Effector CD8-positive, alpha-beta T cell (primary cell): ENCODE measurements at places on chromosomes 5 and 9.

DNA sequence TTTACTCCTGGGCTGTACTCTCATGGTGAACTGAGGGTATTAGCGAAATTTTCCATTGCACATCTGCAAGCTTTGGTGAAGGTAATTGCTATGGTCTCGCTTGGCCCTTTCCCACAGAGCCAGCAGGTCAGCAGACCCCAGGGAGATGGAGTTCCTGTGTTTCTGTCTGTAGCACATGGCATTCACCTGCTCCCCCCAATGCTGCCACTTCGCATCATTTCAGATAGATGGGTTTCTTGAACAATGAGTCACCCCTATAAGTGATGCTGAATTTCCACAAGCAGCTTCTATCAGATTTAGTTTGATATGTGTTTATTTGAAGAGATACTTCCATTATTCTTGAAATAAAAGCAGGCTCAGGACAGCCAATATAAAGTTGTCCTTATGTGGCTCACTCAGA, 117.8 kb downstream of the ERCC6L2 start:
- DNase-seq, result no peak

DNA sequence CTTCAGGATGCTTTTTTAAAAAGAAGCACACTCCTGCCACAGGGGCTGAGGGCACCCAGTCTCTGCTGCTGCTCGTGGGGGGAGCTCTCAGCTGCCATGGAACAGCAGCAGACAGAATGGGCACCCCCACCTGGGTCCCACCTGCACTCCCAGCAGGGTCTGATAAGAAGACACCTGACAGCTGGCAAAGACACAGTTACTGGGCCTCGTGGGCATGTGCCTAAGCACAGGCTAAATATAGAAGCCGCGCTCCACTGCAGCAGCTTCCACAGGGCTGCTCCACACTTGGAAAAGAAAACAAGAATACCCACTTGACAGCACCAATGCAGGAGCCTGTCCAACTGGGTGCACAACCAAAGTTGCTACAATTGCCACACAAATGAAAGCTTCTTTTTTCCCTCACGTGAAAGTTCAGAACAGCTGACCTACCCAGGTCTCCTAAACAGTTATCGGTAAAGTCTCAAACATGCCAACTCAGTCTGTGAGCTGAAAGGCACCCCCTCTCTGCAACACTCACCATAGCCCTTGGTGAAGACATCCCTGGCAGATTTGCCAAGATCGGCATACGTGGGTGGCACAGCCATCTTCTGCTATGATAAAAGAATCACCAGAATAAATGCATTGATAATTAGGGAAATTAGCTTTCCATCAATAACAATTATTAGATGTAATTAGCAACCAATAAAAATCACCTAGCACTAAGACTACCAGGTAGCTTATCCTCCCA, 12.2 kb downstream of the VDAC1 start:
- DNase-seq, result no peak

DNA sequence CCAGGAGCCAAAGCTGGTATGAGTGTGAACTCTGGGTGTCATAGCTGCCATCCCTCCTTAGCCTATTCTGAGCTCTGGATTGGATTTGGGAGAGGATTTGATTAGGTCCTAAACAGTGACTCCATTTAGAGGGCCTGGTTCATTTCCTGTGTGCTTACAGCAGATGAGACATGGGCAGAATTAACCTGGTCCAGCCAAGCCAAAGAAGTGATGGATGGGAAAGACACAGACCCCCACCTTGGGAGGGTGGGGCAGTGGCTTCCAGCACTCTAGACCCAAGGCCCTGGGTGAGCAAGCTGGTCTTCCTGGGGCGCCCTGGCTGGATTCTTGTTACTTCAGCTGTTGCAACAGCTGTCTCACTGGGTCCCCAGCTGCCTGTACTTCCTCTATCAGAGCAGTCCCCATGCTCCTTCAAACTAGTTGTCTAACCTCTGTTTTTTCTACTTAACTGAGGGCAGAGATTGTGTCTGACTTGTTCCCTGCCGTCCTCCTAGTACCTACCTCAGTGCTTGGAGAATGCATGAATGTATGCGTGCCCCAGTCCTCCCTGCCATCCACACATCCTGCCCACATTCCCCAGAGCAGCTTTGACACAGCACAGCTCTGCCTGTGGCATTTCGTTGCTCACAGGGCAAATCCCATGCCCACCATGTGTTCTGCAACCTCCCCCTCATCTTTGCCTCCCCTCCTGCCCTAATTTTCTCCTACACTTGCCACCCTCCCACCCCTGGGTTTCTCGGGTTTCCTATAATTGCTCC, 115.9 kb downstream of the RGS3 start:
- DNase-seq, result no peak

DNA sequence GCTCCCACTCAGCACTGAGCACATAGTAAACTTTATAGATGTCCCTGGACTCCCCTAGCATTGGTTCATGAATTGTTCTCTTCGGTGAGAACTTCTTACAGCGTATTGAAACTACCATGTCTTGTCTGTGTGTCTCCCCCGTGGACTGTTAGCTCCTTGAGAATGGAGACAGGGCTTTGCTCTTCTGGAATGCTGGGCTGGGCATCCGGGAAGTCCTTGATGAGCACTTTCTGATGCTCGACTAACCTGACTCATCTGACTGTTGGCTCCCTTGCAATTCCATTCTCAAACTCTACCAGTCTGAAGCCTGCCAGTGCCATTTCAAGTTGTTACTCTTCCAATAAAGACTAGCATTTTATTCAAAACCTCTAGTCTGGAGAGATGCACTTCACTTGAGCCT, 15.0 kb upstream of the PFDN1 start:
- DNase-seq, result no peak

DNA sequence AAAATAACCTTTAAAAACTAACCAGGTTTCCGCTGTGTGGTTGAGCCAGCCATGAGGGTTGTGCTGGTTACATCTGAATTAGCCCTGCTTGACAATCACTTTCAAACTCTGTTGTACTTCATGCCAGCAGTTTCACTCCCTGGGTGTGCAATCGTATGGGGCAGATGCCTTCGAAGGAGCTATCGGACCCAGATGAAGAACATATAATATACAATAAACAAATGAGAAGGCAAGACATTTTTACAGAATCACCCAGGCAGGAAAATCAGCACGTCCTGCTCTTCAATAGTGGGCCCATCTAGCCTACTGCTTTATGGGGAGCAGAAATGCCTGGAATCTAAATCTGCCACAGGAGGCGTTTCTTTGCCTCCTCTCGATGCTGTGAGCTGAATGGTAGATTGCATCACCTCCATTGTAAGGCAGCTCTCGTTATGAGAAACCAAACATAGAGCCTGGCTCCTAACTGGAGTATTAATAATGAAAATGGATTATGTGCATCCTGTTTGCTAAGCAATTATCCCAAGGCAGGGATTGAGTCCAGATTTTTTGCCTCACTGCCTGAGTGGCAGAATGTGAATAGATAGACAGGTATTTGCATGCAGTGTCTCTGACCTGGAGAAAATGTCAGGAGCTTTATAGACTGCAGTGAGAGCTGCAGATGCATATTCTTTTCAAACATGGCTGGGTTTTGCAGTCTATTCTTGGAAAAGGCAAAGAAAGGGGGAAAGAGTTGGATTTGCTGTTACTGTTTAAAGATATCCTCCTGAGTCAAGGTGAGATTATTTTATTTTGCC, 143.3 kb upstream of the SMARCA2 start:
- DNase-seq, result no peak

DNA sequence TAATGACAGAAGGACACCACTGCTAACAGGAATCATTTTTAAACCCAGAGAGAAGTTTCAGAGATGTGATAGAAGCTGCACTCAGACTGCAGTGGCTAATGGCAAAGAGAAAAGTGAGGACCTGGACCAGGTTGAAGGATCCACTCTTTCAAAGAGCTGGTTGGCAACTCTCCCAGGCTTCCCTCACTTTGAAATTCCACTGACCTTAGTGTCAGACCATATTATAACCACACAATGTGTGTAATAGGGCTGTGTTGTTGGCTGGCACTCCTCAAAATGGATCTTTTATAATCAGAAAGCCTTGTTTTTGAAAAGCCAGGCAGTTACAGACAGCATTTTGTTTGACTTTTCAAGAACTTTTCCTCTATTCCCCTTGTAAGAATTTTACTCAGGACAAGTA, 280.7 kb downstream of the PRELID2 start:
- no peak for DNase-seq

- DNase-seq, result no peak
These were observed 23.9 kb downstream of the SRP19 start for GRCh38 chr5:112885001-112885400.

DNA sequence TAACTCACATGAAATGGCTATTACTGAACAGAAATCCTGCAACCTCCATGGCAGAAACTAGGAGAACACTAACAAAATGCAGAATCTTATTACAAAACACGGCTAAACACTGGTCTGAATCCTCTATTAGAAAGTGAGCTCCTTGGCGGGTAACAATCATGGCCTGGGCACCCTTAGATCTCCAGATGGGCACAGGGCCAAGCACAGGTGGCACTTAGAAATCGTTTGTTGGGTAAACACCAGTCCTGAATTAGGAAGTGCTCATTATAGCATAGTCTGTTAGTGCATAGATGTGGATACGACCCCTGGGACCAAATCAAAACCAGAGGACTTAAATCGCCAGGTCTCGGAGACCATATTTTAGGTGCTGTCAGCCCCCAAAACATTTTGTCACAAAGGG, 14.4 kb downstream of the VDAC1 start:
- DNase-seq, result no peak

DNA sequence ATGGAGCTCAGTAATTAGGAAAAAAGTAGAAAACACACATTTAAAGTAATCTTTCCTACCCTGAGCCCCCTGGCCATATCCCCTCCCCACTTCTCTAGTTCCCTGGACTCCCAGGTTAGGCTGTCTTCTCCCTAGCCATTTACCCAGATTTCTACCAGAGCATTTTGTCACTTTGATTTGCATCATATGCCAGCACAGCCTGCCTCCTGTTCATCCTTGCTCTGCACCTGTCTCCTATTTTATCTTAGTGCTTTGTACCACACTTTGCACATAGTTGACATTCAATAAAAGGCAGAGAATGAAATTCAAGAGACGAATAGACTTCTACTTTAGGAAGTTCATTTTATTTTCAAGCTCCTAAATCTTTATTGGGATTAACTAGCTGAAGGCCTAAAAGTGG, 344.5 kb downstream of the EBF1 start:
- no peak for DNase-seq

GRCh38 chr5:149581192-149581861, at the start of gene ARHGEF37:
Gene ARHGEF37, plus strand, starts transcription at chr5:149581498. Its CDS starts 16,272 bp downstream, at chr5:149597770.
- DNase-seq, result peak; percentile 14

- DNase-seq, result no peak
These were observed 14.6 kb downstream of the USP20 start for GRCh38 chr9:129849901-129850300.

GRCh38 chr5:90968319-90968718, 409.7 kb downstream of the ADGRV1 start:
- DNase-seq, result no peak

- no peak for DNase-seq
These were observed 12.8 kb upstream of the RPS23 start for GRCh38 chr5:82290908-82291307.

DNA sequence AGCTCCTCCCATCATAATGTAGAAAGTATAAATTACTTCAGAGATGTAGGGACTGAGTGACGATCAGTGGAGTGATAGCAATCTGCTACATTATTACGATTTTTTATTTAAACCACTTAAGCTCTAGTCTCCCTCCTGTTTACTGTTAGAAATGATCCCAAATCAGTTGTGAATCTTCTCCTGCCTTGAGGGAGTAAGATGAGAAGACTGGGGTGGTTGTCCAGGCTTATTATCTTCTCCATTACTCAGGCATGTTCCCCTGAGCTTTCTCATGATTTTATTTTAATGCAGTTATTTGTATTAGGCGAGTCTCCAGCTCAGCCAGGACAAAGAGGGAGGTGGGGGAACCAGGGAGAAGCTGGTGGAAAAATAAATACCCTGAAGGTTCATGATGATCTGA, 48.2 kb upstream of the CTNNA1 start:
- DNase-seq, result no peak

- DNase-seq, result no peak
These were observed 96.5 kb upstream of the PALM2AKAP2 start for GRCh38 chr9:109683521-109683920.

DNA sequence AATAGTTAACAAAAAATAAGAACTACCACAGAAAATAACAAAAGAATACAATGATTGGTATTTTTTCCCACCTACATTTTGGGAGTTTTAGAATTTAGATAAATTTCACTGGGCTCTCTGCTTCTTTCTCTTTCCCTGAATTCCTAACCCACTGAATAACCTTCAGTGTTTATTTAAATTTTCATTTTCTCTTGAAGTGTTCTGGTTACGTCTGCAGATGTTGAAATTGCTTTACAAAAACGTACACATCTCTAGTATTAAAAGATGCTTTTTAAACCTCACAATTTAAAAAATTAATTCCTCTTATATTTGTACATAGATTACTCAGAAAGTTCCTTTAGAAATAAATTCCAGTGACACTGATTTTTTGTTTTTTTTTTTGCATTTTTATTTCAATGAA, 158.7 kb upstream of the TUT7 start:
- DNase-seq, result no peak

DNA sequence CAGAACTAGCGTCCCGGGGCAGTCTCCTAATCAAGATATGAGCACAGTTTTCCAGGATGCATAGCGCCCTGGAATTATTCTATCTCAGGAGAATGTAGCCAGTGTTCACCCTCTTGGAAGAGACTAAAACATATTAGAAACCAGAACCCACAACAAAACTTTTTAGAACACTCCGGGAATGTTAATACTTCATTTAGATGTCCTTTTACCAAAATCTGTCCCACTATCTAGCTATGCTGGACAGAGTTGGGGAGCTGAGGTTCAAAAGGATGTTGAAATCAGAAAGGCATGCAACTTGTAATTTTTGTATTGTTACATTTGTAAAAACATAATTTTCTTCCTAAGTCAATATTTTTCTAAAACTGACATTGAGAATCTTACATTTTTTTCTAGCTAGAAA, 386.5 kb upstream of the RFX3 start:
- no peak for DNase-seq

DNA sequence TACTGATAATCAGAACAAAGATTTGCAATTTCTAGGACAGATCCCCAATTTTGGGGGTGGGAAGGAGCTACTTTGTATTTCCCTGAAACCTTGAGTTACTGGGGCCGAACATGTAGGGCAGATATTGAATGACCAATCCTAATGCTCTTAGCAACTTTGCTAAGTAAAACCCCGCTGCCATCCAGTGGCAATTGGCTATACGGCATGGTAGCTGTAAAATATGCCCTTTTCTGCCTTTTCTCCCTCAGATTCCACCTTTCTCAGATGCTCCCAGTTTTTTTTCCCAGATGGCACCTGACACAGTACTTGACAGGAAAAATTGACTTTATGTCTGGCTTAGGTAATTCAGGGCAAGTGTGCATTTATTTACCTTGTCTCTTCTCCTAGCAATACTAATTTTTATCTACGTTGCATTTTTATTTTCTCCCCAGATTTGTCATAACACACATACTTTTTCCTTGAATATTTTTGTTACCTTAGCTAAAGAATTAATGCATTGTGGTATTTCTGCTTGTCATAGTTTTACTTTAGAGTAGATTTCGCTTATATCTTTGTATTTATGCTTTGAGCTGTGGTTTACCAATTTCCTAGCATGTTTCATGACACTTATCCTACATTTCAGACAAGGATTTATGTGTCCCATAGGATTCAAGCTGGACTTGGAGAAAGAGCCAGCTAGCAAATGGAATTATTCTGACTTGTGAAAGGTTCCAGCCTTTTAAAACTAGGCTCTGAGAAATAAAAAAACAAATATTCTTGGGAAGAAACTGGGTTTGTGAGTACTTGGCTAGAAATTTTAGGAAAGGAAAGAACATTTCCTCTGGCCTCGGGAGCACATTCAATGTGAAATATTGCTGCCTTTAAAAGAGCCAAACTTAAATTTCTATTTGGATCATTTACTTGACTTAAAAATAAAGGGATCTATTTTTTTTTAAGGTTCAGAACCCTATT, 37.4 kb downstream of the PIK3R1 start:
- DNase-seq, result peak; percentile 6

GRCh38 chr9:92242260-92243136, 51.0 kb downstream of the IARS1 start:
- DNase-seq, result no peak
